AG20443 (cell line): ENCODE measurements at places on chromosomes 12 and 14.

DNA sequence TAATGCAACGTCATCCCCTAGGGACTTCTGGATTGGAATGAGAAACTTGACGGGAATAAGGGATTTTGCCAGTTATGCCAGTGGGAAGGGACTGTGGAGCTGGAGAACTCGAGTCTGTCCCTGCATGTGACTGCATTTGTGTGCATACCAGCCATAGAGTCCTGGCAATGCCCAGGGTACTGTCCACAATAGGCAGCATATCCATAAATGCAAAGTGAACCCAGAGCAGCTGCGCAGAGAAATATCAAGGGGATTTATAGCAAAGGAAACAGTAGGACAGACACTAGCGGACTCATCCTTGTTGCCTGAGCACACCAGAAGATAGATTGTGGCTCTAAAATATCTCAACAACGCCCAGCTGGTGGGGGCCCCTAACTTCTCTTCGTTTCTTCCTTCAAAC is 247.1 kb upstream of the SRRM4 start:
- DNase-seq = no peak

DNA sequence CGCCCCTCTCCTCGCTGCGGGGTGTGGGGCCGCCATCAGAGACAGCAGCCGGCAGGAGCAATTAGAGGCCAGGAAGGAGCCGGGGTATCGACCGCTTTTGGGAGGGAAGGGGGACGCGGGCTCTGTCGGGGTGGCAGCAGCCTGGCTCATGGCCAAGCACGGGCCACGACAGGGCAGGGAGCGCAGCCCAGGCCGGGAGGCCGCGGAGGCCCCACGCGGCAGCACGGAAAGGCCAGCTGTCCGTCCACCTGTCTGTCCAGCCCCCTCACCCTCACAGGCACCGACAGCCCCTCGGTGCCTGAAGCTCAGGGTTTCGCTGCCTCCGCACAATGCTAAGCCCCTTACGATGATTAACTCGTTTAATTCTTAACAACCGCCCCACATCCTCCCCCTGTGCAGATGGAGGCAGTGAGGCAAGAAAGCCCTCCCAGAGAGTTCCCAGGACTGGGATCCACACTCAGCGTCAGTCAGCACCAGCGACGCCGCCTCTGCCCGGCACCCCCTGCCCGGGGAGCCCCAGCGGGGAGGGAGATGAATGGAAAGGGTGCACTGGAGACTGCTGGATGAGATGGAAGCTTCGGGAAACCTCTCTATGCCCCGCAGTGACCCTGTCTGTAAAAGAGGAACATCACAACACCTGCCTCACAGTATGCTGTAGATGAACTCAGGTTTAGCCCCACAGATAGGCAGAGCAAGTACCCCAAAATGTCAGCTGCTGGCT is 23.7 kb downstream of the NCOR2 start:
- DNase-seq = no peak

DNA sequence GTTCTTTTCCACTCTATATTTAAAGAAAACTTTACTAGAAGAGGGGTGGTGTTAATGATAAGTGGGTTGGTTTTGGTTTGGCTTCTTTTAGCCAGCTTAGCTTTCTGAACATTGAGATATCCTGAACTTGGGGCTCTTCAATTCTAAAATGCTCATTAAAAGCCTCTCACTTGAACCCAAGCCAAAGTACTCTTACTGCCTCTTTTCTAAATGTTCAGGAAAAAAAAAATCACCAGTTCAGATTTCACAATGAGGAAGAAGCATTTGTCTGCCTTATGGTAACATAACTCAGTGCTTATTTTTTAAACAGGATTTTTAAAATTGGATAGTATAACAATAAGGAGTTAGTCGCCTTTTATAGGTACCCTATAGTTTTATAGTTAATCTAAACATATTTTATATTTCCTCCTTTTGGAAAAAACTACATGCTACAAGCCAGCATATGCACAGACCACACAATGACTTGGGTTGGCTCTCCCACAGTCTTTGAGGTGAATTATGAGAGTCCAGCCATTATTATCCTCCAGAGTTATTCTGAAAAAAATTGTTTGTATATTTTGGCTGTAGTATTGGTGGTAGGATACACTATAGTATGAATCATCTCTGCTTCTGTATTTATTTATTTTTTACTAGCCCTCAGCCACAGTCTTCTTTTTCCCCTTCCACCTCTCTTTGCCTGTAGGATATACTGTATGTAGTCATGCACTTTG is 195.5 kb upstream of the TMPO start:
- no peak for DNase-seq

GRCh38 chr12:3436461-3437065 is 54.4 kb upstream of the PRMT8 start:
- no peak for DNase-seq

GRCh38 chr12:1309613-1310012 is 284.8 kb downstream of the FBXL14 start:
- DNase-seq = no peak
